ENCODE measurements at places on chromosomes 6 and 20. TPM values are rescaled to one million over a fixed set of nuclear protein-coding genes. Genes with fewer than 3 reads are reported as not detected.

ADAT2 gene
- 6.2 TPM for total RNA-seq

SLC22A2 gene
- not detected for total RNA-seq

FKBP1C gene
- total RNA-seq = 0.32 TPM

RSPO4 gene
- total RNA-seq = 0.34 TPM

ACOT13 gene
- total RNA-seq = 35.9 TPM

ZHX3 gene
- total RNA-seq = 32.7 TPM

PHF1 gene
- total RNA-seq = 34.3 TPM

SNAP91 gene
- 0.24 TPM for total RNA-seq

KHDC1L gene
- total RNA-seq = not detected

GLP1R gene
- total RNA-seq = not detected

HDGFL1 gene
- not detected for total RNA-seq

EBF4 gene
- 4.1 TPM for total RNA-seq

MOG gene
- total RNA-seq = not detected

CDSN gene
- total RNA-seq = 0.22 TPM

RAET1L gene
- not detected for total RNA-seq

LEMD2 gene
- 62.2 TPM for total RNA-seq

HTR1B gene
- 1.9 TPM for total RNA-seq

CGA gene
- total RNA-seq = 2.0 TPM

WFDC5 gene
- not detected for total RNA-seq

TBC1D32 gene
- 8.9 TPM for total RNA-seq

GPX5 gene
- total RNA-seq = 4.3 TPM

SLC17A2 gene
- not detected for total RNA-seq

RPS6KA2 gene
- total RNA-seq = 33.5 TPM

GTSF1L gene
- total RNA-seq = not detected

KIAA1755 gene
- 1.1 TPM for total RNA-seq

KHDC3L gene
- total RNA-seq = not detected

IMPG1 gene
- total RNA-seq = not detected

ANGPT4 gene
- 0.12 TPM for total RNA-seq

CDH4 gene
- 3.2 TPM for total RNA-seq

CST3 gene
- total RNA-seq = 355 TPM

OPN5 gene
- total RNA-seq = not detected

MTFR2 gene
- 1.3 TPM for total RNA-seq

PI16 gene
- total RNA-seq = not detected

RBM38 gene
- 33.8 TPM for total RNA-seq

PLAGL2 gene
- 14.7 TPM for total RNA-seq

TRAM2 gene
- 88.7 TPM for total RNA-seq

TINAG gene
- not detected for total RNA-seq

Measured in astrocyte (in vitro differentiated cells and primary cell).